ENCODE measurements at places on chromosomes 1 and 21.

GRCh38 chr1:67013573-67013972 lies 40.4 kb downstream of the SLC35D1 start:
- DNase-seq: no peak

DNA sequence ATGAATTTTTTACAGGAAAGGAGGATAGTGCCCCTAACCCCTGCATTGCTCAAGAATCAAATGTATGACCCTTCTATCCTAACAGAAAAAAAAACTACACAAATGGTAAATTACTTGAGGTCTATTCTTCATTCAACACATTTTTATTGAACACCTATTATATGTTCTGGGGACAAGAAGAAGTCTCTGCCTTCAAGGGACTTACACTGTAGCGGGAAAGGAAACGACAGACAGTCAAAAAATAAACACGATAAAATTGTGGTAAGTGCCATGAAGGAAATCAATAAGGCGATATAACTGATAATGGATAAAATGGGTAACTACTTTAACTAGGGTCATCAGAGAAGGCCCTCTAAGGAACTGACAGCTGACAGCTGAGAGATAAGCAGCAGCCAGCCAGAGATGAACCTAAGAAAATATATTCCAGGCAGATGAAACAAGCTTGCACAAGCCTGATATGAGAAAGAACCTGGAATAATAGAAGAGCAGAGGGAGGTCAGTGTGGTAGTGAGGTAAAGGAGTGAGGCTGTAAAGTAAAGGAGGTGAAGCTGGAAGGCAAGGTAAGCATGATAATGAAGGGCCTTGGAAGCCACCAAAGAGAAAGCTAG lies 66.4 kb downstream of the PHTF1 start:
- no peak for DNase-seq

- DNase-seq: no peak
Measured at GRCh38 chr1:6777813-6778212, 7.4 kb upstream of the CAMTA1 start.

DNA sequence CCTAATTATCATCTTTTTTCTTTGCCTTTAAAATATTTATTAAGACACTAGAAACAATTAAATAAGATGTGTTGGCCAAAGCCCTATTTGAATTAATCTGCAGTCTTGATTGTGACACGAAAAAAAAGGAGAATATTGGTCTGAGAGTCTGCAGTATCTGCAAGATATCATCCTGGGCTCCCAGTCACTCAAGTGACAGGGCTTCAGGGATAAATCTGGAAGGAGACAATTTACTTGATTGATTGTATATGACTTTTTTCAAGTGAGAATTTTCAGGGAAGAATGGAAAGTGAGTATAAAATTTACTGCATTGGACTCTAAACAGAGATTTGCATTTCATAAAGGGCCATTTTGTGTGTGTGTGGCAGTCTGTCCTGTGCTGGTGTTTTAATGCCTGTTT lies 233.7 kb downstream of the PAPPA2 start:
- no peak for DNase-seq

DNA sequence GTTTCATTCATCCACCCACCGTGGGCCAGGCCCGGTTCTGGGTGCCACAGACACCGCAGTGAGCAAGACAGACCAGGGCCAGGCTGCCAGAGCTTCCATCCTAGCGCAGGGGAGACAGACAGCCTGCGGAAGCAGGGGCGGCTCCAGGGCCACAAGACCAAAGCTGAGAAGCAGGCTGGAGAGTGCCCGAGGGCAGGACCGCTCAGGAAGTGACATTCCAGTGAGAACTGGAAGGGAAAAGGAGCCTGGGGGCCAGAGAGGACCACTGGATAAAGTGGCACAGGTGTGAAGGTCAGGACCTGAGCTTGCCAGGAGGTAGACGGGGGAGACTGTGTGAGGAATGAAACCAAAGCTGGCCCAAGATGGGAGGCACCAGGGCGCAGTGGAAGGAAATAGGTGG lies 59.5 kb upstream of the EFHD2 start:
- no peak for DNase-seq

- DNase-seq: no peak
Measured at GRCh38 chr21:14523234-14523633, 22.9 kb downstream of the SAMSN1 start.

DNA sequence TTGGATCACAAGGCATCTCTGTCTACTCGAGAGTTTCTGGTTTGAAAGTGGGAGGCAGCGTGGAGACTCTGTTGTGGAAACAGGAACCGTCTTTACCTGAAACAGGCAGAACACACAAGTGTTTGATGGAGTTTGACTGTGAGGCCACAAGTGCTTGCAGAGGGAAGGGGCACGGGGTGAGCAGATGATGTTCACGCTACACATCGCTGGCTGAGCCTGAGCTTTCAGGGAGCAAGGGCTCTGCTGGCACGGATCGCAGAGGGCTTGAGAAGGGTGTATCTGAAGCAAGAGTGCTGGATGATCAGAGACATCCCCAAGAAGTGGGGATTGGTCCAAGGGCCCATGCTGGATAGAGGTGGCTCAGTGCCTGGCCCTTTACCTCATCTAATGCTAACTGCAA lies 59.3 kb downstream of the IGSF21 start:
- no peak for DNase-seq

GRCh38 chr1:37892151-37893047 lies 33.0 kb upstream of the MTF1 start:
- DNase-seq: no peak

DNA sequence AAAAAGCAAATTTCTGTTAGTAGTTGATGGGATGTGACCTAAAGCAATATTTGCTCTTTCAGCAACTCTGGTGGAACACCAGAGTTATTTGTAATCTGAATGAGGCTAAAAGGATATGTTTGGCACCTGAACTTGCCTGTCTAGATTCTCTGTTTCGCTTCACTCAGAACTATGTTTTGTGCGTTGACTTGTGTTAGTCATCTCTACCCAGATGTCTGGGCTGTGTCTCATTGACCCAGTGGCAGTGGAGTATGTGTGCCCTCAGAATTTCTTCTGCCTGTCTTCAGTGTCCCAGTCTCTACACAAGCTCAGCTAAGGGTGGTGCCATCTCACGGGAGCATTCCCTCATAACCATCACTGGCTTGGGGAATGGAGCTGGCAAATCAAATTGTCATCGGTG lies 13.9 kb downstream of the KCNK1 start:
- no peak for DNase-seq

DNA sequence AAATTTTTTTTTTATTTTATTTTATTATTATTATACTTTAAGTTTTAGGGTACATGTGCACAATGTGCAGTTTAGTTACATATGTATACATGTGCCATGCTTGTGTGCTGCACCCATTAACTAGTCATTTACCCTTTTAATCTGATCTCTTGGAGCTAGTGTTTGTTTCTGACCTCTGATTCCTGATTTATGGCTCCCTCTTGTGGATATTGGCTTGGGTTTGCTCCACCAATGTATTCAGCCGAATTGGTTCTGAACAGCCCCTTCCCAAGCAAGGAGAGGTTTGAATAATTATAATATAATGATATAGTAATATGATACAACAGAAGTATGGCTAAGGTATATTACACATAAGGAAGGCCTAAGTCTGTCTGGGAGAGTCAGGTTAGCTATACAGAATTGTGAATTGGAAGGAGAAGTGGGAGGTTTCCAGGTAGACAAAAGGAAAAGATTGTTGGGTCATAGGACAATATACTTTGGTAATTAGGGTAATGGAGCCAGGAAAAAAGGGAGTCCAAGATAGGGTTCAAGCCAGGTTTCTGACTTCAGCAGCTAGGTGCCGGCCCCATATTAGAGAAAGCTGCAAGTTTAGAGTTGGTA lies 53.1 kb upstream of the HMCN1 start:
- peak; percentile 6 for DNase-seq

GRCh38 chr1:116277840-116278540 lies 95.1 kb upstream of the ATP1A1 start:
- no peak for DNase-seq

DNA sequence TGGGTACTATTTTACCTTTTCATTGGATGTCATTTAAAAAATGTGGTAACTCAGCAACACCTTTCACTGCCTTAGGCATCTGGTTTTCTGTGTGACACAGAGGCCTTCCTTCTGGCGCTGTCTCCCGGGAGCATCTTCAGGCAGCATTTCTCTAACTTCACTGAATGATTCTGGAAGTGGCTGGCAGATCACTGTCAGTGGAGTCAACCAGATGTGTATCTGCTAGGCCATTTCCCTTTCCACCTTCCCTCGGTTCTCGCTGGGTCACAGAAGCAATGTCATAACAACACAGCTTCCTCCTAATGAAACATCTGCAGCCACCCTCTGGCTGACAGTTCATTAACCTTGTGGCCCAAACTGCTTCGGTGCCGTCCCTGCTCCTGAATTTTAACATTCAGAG lies 137.8 kb downstream of the KIF26B start:
- no peak for DNase-seq

DNA sequence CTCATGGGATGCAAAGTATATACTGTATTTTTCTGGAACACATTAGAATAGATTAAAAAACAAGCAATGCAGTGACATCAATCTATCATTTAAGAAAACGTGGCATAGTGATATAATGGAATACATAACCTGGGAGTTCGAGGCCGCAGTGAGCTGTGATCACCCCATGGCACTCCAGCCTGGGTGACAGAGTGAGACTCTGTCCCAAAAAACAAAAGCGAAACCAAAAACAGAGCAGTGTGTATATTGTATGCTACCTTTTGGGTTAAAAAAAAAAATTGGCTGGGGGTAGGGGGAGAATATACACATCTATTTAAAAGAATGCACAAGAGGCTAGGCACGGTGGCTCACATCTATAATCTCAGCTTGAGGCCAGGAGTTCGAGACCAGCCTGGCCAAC lies 13.5 kb downstream of the SLC2A1 start:
- no peak for DNase-seq

- DNase-seq: no peak
Measured at GRCh38 chr1:66269222-66269621, 264.7 kb upstream of the SGIP1 start.

DNA sequence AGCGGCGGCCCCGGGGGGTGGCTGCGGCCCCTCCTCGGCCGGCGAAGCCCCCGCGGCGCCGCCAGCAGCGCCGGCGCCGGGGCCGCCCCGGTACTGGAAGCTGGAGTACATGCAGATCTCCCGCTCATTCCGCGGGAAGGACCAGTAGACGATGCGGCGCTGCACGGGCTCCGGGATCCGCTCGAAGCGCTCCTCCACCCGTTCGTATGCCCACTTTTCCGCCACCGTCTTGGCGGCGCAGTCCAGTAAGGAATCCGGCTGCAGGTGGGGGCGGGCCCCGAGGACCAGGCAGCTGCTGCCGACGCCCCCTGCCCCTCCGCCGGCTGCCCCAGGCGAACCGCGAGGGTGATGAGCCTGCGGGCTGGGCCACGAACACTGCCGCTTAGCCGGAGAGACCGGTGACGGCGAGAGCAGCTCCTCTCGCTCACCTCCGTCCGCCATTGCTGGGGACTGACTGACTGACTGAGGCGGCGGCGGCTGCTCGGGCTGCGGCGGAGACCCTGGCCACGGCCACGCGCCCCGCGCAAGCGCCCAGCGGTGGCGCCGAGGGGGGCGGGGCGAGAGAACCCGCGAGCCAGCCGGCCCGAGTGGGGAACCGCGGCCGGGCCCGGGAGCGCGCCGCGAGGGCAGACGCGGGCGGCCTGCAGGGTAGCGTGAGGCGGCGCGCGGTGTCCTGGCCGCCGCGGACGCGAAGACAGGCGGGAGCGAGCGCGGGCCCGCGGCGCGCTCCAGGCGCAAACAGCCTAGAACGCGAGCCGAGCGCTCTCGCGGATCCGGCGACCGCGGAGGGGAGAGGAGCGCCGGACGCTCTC lies at the start of gene ZSWIM5:
Gene ZSWIM5, minus strand, starts transcription at position 696 of the 812 bp plus-strand sequence. Its CDS starts 255 bp downstream, at position 441.
- peak; percentile 48 for DNase-seq

DNA sequence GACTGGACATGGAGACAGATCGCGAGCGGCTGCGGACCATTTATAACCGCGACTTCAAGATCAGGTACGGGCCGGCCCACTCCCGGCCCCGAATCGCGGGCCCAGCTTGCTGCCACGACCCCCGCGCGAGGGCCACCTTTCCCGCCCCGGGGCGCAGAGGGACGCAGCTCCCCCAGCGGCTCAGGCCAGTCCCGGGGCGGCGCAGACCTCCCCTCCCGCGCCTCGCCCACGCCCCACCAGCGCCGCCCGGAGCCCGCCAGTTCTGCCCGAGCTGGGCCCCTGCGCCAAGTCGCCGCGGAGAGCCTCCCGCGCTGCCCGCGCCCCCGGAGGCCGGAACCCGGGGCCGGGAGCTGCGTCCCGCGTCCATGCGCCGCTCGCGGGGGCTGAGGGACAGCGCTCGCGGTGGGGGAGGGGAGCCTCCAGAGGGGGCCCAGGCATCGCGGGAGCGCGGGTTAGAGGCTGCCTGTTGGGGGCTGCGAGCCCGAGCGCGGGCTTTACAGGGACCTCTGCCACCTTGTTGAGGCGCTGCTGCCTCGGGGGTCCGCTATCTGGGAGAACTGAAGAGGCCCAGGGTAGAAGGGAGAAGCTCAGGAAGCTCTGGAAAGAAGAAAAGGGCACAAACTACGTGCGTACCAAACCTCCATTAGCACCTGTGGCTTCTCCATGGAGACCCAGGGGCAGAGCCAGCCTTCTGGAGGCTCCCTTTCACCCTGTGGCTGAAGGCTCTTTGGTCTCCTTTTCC lies 698 bp downstream of the MOV10 start:
- DNase-seq: peak; percentile 66

DNA sequence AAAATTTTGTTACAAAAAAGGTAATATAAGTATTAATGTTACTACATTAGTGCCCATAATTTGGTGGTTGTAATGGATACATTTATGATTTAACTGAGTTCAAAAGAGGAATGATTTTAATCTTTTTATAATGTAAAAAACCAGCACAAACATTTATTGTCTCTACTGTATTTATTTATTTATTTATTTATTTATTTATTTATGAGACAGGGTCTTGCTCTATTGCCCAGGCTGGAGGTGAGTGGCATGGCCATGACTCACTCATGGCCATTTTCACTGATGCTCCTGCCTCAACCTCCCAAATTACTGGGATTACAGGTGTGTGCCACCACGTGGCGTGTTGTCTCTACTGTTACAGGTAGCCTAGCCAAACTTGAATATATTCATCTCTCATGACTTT lies 21.9 kb downstream of the SPEN start:
- no peak for DNase-seq

DNA sequence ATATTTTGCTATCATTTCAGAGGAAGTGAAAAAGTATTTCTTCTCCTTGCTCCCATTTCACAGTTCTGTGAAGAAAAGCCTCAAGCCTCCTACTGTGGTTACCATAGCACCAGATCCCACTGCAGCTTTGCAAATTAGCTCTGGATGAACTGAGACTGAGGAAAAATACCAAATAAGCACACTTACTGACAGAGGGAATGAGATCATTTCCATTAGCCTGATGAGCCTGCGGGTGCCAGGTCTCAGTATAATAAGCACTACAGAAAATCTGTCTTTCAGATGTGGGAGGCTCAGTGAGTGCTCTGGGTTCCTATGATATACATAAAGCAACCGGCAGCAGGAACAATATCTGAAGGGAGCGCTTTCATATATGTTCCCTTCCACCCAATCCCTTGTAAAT lies 21.4 kb downstream of the XKR8 start:
- peak; percentile 57 for DNase-seq
